ENCODE measurements at places on chromosomes 6 and 20.

DNA sequence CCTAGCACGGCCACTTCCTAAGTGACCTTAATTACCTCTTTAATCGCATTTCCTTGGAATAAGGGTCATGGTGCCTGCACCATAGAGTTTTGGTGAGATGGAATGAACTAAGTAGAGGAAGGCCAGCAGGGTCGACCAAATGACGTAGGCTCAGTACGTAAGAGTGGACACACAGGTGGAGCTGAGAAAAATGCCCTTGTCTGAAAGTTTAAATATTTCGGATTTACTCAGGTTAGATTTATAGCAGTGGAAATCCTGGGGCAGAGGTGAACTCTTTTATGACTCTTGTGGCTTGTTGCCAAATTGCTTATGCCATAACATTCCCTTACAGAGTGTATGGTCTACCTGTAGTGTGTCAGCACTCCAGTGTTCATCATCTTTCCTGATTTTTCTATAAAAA, 23.6 kb upstream of the BTBD3 start:
- DNase-seq: no peak

- DNase-seq: no peak
Observed at GRCh38 chr6:108888745-108889144, 40.5 kb downstream of the ARMC2 start.

- no peak for DNase-seq
Observed at GRCh38 chr20:8049310-8049709, 29.7 kb upstream of the TMX4 start.

DNA sequence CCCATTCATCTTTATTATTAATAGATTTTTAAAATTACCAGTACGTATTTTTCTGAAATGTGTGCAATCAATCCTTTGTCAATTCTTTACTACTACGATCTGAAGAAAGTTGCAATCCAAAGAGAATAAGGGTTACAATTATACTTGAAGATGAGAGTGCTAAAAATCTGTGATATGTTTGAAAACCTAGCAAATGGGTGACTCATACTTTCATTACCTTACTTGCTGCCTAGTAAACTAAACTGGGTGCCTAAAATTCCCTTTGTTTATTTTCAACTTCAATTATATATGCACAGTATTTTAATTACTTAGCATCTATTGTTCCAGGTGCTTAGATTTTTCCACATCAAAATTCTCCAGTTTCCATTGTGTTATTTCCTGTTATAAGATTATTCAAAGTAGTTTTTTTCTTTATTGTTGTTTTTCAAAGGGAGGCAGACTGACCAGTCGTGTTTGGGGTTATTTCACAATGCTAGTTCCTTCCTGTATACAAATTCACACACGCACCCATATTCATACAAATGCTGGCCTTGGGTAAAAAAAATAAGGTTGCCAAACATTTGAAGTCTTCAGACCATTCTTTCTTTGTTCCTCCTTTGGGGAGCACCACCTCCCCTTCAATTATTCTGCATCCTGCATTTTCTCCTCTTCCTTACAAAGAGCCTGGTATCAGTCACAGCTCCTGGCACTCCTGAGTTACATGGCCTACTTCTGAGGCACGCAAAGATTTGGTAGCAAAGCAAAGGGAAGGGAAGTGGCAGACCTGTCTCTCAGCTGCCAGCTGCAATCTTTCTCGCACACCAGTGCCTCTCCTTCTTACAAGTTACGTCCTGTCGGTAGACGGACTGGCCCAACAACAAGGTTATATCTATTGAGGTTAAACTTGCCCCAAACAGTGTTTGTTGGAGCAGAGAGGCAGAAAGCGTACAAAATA, 16.2 kb upstream of the FAM135A start:
- no peak for DNase-seq

DNA sequence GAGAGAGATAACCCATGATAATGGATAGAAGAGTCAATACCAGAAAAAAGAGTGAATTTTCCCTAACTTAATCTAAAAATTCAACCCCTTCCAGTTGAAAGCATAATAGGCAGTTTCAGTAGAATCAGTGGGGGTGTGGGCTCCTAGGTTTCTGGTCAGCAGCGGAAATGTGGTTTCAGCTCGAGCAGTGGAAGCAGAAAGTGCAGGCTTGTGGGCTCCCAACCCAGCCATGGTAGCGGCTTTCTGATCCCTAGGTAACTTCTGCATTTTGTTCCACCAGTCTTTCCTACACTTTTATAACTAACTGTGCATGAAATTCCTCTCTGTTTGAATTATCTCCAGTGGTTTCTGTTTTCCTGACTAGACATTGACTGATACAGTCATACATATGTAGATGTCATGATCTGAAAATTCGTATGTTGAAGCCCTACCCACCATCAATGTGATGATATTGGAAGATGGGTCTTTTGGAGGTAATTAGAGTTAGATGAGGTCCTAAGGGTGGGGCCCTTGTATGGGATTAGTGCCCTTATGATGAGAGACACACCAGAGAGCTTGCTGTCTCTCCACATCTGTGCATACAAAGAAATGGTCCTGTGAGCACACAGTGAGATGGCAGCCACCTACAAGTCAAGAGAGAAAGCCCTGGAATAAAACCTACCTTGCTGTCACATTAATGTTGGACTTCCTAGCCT, 6.5 kb upstream of the DDO start:
- DNase-seq: no peak

GRCh38 chr6:30150671-30151395, 10.2 kb downstream of the TRIM10 start:
- no peak for DNase-seq

GRCh38 chr6:24883618-24884017, 52.1 kb downstream of the RIPOR2 start:
- no peak for DNase-seq

GRCh38 chr20:45495501-45495941, 19.9 kb downstream of the SPINT3 start:
- DNase-seq: no peak

DNA sequence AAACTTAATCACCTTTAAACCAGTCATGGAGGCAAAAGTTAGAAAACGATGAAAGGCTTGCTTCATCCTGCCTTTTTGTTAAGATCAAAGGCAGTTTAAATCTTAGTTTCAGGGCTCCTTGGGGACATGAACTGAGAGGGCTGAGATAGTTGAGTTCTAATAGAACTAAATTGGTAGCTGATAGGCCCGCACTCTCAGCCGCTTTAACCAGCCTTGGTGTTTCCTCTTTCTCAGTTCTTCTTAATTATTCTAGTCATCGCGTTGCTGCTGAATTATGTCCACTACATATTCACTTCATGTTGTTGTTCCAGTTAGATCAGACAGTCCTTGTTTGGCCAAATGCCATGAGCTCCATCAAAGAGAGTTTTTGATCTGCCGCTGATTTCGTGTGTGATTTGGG, 72.5 kb downstream of the ANKS1A start:
- no peak for DNase-seq
